ENCODE measurements at places on chromosomes 11 and 22.

GRCh38 chr11:59778122-59778521, 22.9 kb downstream of the STX3 start:
- peaks cover 4% of the 10 kb centered on the region for H3K36me3 ChIP-seq
- H3K4me3 ChIP-seq: no peak overlapping the region
- peak; percentile 79 for DNase-seq
- H3K27me3 ChIP-seq: no peaks in the 10 kb centered on the region
- H3K27ac ChIP-seq: peak overlapping the region; percentile 95

DNA sequence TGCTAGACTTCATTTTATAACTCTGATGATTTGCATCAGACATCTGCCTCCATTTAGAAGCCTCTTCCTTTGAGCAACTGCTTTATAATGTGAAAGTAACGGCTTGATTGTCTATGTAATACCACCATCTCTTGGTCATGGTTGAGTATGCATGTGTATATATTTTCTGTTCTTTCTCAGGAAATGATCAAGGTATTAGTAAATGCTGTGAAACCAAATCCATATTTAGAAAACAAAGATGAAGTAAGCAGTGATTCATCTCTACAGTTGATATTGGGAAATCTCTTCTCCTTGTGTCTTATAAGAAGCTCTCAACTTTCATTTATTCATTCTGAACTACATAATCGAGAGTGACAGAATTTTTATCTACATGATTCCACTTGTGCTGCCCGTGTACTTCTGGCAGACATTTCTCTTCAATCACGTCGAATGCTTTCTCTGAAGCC, 104.6 kb upstream of the ANO3 start:
- no peak overlapping the region for H3K27ac ChIP-seq
- DNase-seq: peak; percentile 36
- H3K36me3 ChIP-seq: no peaks in the 10 kb centered on the region
- no peaks in the 10 kb centered on the region for H3K4me1 ChIP-seq

DNA sequence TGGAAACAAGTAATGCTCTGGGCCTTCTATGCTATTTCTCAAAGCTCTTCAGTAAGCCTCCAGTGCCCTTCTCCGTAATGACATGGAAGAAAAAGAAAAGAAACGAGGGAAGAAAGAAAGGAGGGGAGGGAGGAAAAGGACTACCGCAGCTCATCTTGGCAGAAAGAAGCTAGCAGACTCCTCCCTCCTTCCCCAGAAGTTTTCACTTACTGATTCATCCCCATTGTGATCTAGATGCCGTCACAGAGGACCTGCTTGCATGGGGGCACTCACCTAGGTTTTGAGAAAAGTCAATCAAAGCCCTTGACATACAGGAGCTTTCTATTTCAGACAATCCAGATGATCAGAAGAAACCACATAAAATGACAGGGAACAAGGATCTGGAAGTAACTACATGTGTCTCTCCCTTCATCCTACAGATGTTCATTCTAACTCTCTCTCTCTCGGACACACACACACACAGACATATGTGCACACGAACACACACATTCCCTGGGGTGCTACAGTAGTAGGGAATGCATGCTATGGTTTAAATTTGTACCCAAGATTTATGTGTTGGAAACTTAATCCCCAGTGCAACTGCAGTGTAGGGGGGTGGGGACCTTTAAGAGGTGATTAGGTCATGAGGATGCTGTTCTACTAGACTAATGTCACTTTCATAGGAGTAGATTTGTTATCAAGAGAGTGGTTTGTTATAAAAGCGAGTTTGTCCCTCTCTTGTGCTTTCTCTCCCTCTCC, 37.6 kb upstream of the RCN1 start:
- H3K27me3 ChIP-seq: peaks cover 10% of the 10 kb centered on the region
- no peak for DNase-seq
- no peaks in the 10 kb centered on the region for H3K4me1 ChIP-seq
- H3K27ac ChIP-seq: no peak overlapping the region
- H3K4me3 ChIP-seq: no peak overlapping the region
- no peaks in the 10 kb centered on the region for H3K36me3 ChIP-seq

DNA sequence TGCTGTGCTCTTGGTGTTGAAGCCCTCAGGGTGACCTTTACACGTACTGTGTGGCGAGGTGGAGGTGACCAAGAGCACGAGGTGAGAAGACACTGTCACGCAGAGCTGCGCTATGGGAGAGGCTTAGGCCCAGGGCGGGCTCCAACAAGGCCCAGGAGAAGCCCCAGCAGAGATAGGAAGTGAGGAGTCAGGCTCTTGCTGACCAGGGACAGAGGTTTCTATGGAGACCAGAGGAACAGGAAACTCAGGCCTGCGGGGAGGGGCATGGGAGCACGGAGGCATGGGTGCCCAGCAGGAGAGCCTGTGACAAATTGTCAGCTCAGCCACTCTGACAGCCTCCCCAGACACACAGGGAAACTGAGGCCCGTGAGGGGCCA, 15.8 kb downstream of the DGKZ start:
- H3K36me3 ChIP-seq: no peaks in the 10 kb centered on the region
- H3K27me3 ChIP-seq: no peaks in the 10 kb centered on the region
- H3K27ac ChIP-seq: no peak overlapping the region
- no peak for DNase-seq

DNA sequence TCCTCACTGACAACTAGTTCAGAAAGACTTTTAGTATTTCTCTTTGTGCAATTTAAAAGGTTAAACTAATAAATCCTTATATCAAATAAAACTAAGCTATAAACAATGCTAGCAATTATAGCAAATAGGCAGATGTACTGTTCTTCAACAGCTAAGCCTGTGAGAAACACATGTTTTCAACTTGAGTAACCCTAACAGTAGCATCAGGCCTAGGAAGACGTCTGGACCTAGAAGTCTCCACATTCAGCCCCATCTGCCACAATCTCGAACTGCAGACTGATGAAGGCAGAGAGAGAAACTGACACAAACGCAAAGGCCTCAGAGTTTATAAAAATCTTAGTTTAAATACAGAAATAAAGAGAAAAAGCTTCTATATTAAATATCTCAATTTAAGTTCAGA, 2.5 kb downstream of the ST13 start:
- no peaks in the 10 kb centered on the region for H3K27me3 ChIP-seq
- peak overlapping the region; percentile 18 for H3K4me3 ChIP-seq
- peaks cover 33% of the 10 kb centered on the region for H3K4me1 ChIP-seq
- no peak for DNase-seq
- no peaks in the 10 kb centered on the region for H3K36me3 ChIP-seq
